ENCODE measurements at places on chromosomes 16 and 17.

- DNase-seq: no peak
Measured at GRCh38 chr17:66190738-66191592, 968 bp downstream of the CEP112 start.

- no peak for DNase-seq
Measured at GRCh38 chr17:30229012-30229411, 6.5 kb downstream of the SLC6A4 start.

GRCh38 chr17:79082311-79083190 is 7.9 kb downstream of the ENGASE start:
- DNase-seq: no peak

DNA sequence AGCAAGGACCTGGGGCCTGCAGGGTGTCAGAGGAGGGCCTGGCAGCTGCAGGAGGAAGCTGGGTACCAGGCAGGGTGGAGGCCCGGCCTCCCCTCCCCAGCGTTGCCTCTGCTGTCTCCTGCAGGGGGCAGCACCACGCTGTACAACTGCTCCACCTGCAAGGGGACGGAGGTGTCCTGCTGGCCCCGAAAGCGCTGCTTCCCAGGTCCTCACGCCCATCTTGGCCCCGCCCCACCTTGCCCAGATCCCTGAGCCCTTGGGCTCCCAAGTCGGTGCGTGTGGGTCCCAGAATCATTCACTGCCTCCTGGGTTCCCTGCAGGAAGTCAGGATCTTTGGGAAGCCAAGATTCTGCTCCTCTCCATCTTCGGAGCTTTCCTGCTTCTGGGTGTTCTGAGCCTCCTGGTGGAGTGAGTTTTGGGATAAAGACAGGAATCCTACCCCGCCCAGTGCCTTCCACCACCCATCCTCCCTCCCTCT is 1.2 kb downstream of the TMEM95 start:
- DNase-seq: no peak

DNA sequence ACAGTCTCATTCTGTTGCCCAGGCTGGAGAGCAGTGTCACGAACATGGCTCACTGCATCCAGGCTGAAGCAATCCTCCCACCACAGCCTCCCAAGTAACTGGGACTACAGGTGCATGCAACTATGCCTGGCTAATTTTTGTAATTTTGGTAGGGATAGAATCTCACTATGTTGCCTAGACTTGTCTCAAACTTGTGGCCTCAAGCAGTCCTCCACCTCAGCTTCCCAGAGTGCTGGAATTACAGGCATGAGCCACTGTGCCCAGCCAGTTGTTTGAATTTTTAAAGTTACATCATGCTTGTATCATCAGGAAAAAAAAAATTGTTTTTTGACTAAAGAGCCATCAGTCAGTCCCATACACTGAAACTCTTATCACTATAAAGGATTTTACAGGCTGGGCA is 17.1 kb upstream of the VPS4A start:
- no peak for DNase-seq

GRCh38 chr16:54687043-54687899 is 243.4 kb upstream of the IRX5 start:
- no peak for DNase-seq

DNA sequence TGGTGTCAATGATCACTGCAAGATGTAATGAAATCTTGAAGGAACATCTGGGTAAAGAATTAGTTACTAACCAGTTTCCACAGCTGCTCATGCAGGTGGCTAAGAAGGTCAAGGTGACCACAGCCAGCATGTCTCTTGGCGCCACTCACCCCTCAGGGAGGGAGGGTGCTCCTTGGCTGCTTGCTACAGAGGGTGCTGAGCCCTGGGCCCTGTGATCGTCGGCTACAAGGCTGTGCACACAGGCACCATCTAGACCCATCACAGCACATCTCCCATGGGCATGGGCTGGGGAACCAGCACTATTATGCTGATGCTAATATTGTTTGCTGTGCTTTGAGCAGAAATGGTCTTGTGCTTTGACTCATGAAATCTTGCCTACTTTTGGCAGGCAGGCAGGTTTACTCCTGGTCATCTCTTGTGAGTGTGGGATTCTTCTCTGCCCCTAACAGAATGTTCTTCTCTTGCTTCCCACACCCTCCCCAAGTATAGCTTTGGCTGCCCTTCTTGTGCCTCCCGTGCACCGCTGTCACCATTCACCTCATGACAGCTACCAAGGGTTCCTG is 36.4 kb downstream of the TXNDC11 start:
- DNase-seq: no peak

- DNase-seq: no peak
Measured at GRCh38 chr17:78787444-78787843, 5.4 kb upstream of the CYTH1 start.

DNA sequence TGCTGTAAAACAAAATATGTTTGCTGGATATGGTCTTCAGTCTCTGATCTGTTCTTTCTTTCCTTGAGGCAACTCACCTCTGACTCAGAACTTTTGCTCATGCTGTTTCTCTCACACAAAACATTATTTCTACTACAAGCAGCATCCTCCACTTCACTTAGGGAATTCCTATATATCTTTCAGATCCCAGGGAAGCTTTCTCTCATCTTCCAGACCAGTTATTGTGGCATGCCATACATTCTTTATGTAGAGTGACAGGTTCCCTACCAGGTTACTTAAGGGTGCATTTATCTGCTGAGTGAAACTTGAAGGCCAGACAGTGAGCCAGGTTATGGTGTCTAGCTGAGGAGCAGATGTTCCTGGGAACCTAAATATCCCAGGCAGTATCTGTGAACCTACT is 1226.0 kb downstream of the CDH8 start:
- DNase-seq: no peak

DNA sequence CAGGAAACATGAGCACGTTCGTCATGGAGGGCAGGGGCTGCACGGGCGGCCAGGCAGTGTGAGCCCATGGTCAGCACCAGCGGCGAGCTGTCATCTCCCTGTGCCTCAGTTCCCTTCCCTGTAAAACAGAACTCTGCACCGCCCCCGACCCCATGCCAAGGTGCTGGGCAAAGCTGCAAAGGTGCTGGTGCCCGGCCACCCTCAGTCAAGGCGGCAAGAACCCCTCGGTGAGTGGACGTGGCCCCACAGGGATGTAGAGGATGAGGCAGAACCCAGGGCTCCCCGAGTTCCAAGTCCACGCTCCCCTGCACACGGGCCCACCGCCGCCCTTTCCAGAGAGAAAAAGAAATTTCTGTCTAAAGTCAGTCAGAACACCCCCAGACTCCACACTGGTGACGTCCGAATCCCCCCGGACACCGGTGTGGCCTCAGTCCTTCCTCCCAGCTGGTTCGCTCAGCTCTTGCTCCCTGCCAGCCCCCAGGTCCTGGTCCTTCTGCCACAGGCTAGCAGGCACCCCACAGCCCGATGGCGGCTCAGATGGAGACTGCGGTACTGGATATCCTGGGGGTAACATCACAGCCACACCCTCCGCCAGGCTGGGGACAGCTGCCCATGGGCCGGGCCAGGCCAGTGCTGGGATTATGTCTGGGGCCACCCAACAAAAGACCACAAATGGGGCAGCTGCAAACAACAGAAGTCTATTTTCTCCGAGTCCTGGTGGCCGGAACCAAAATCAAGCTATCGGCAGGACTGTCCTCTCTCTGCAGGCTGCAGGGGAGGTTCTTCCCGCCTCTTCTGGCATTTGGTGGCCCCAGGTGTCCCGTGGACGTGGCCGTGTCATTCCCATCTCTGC is 14.4 kb upstream of the BAHCC1 start:
- DNase-seq: no peak

GRCh38 chr16:10776280-10776679 is 32.6 kb downstream of the NUBP1 start:
- DNase-seq: no peak

DNA sequence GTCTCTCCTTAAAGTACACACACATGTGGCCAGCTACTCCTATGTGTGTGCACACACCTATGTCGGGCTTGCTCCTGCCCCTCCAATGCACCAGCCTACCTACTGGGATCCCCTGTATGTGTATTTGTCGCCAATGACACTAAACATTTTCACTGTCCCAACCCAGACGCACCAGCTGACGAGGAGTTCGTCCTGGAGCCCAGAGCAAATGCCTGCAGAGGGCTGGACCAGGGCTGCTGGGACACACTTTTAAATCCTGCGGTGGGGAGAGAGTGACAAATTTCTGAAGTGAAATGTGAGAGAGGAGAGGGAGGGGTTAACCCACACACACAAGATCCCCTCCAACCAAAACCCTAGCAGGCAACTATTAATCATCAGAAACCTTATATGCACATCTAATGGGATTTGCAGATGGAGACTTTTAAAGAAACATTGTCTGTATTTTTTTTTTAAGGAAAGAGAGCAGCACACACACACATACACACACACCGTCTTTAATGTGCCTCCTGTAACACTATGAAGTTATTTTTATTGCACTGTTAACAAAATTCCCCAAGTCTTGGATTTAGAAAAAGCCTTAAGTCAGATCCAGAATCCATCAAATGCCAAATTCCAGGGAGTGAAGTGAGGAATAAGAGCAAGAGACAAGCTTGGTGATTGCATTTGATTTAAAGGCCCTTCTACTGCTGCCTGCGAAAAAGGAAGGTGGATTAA is at the start of gene MEOX1:
Gene MEOX1, minus strand, starts transcription at position 224 of the 714 bp plus-strand sequence. CDS start 388 bp downstream, outside the sequence.
- DNase-seq: peak; percentile 80

GRCh38 chr16:63426275-63426870 is 1390.1 kb upstream of the CDH8 start:
- no peak for DNase-seq

- no peak for DNase-seq
Measured at GRCh38 chr16:65114527-65114926, 7.3 kb downstream of the CDH11 start.

- DNase-seq: no peak
Measured at GRCh38 chr16:27270349-27270748, 1.8 kb upstream of the NSMCE1 start.
